ENCODE measurements at places on chromosomes 1 and 21.
A peak's percentile ranks its signal among the peaks of the same experiment; 100 is the strongest.

- DNase-seq: no peak
Measured at GRCh38 chr1:92882819-92883218, 51.0 kb downstream of the RPL5 start.

DNA sequence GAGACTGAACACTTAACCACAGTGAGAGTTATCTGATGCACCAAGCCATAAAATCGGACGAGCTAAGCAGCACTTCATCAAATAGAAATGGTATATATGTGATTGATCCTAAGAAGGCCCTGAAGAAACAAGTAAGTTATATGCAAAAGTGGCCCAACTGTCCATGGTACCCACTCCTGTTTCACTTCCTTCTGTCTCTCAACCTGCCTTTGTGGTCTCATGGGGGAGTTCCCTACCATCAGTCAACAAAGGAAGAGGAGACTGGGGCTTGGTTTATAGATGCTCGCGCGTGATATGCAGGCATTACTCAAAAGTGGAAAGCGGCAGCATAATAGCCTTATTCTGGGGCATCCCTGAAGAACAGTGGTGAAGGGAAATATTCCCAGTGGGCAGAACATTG, 543.9 kb upstream of the ADGRL4 start:
- no peak for DNase-seq

DNA sequence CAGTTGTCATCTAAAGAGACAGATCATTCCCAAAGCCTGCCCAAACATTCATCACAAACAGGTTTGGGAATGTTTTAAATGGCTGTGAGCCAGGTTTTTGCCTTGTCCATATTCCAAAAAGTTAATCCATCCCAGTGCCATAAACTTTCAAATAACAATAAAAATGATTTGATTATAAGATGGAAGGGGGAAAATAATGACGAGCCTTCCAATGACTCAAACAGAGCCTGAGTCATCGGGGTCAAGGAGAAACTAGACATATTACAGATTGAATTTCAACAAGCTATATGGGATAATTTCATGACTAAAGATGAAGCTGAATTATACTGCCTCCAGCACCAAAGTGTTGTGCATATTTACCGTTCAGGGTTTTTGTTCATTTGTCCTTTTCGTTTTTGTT, 195.8 kb upstream of the PKN2 start:
- DNase-seq: no peak

- DNase-seq: no peak
Measured at GRCh38 chr1:29346576-29346975, 110.3 kb downstream of the PTPRU start.

DNA sequence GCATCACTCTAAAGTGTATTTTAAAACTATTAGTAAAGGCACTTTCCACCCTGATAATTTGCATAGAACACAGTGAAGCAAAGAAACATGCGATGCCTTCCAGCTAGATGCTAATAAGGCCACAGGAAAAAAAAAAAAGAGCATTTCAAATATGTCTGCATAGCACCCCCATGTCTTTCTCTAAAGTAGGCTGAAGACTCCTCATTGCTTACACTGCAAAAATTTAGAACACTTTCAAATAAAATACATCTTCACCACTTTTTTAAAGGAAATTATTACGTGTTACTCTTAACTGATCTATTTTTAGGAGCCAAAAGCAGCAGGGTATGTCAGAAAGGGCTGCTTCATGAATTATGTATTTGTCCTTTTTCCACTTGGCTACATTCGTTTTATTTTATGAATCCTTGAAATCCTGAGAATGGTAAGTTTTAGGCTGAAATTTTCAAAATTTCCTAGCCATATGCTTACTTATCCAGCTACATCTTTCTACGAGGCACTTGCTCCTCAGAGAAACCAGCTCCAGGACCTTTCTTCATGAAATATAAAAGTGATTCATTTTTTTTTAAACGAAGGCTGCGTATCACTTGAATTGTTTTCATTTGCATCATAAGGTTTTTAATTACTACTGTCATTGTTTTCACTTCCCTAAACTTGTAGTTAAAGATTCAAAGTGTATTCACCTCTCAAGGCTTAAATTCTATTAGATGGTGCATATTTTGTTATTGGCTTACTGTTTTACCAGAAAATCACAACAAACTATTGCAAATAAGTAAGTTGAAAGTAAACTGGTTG, 513.0 kb downstream of the PTPRC start:
- no peak for DNase-seq

DNA sequence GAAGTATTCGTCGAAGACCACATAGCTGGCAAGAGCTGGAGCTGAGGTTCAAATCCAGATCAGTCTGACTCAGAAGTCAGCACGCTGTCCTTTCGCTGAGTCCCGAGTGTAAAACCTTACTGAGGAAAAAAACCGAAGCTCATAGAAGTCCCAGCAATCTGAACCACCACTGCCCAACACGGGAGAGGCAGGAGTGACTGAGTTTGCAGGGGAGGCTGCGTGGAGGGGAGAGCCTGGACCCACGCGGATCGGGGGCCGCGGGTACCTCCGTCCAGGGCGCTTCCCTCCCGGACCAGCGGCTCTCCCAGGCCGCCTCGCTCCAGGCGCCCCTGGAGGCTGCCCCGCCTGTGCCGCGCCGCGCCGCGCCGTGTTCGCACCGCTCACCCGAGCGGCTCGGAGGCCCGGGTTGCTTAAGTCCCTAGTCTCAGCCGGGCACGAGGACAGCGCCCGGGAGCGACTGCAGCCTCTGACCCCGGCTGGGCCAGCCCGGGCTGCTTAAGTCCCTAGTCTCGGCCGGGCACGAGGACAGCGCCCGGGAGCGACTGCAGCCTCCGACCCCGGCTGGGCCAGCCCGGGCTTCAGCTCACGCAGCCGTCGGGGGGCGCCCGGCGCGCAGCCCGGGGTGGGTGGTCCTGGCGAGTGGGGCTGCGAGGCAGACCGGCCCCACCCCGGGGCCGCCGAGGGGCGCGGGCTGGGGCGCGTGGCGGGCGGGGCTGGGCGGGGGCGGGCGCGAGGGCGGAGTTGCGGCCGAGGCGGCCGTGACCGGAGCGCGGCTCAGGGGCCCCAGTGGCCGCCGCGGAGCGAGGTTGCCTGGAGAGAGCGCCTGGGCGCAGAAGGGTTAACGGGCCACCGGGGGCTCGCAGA, at the start of gene ADAMTSL4:
Gene ADAMTSL4, plus strand, starts transcription at position 777 of the 864 bp plus-strand sequence. CDS start 2,881 bp downstream, outside the sequence.
- peak; percentile 72 for DNase-seq

GRCh38 chr1:219710529-219711194, 97.8 kb upstream of the ZC3H11B start:
- DNase-seq: no peak

GRCh38 chr1:116679828-116680628, 12.5 kb upstream of the IGSF3 start:
- no peak for DNase-seq

GRCh38 chr1:233368106-233368788, 40.7 kb downstream of the MAP3K21 start:
- no peak for DNase-seq

- DNase-seq: no peak
Measured at GRCh38 chr1:242764161-242764560, 239.7 kb upstream of the PLD5 start.

DNA sequence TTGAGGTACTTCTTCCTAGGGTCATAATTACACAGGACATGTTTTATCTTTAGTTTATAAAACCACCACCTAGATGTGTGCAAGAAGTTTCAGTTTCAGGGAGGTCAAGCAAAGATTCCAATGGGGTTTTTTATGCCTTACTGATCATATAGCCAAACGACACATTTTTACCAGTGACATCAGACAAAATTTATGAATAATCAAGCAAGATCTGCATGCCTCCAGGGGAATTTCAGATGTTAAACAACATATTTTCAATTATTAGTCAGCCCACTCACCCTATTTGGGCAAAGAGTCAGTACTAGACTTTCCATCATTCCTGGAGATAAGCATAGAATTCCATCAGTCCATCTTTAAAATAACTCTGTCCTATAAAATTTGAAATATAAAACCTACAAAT, 867.4 kb downstream of the KCNT2 start:
- no peak for DNase-seq

DNA sequence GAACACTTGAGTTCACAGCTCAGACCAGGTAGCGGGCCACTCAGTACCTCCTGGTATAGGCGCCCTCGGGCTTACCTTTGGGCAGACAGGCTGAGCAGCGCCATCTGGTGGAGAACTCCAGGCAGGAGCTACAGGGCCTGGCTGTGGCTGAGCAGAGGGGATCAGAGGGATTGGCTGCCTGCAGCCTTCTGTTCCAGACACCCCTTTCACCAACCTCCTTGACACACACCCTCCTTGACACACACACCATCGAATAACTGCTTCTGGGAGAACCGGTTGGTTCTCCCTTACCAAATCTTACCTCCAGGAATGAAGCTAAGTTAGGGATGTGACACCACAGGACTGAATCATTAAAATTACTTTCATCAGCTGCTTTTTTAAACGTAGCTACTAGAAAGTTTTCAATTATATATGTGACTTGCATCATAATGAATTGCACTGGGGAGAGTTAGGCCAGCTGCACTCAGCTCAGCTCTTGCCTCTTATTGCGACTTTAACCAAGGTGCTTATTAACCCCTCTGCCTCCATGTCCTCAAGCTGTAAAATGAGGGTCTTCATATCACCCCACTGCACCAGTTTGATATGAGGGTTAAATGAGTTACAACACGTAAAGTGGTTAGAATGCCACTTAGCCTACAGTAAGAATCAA, 6.6 kb downstream of the LIN28A start:
- peak; percentile 72 for DNase-seq

DNA sequence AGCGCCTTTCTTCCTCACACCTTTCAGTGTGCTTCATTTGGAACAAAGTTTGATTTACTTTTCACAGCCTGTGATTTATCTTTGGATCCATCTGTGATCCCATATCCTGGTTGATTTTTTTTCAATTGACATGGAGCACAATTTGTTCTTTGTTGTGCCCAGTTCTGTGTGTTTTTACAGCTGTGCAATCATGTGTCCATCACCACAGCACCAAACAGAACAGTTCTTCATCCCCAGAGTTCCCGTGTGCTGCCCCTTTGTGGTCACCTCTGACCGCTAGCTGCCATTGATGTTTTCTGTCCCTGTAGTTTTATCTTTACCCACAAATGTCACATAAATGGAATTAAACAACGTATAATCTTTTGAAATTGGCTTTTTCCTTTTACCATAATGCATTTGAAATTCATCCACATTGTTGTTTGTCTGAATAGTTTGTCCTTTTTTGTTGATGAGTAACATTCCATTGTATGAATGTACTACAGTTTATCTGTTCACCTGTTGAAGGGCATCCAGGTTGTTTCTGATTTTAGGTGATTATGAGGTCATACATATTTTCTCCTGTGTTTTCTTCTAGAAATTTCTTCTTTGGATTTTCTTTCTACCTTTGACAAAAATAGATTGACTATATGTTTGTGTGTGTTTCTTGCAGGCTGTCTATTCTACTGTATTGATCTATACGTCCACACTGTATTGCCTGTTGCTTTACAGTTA, 17.4 kb downstream of the MIGA1 start:
- no peak for DNase-seq

DNA sequence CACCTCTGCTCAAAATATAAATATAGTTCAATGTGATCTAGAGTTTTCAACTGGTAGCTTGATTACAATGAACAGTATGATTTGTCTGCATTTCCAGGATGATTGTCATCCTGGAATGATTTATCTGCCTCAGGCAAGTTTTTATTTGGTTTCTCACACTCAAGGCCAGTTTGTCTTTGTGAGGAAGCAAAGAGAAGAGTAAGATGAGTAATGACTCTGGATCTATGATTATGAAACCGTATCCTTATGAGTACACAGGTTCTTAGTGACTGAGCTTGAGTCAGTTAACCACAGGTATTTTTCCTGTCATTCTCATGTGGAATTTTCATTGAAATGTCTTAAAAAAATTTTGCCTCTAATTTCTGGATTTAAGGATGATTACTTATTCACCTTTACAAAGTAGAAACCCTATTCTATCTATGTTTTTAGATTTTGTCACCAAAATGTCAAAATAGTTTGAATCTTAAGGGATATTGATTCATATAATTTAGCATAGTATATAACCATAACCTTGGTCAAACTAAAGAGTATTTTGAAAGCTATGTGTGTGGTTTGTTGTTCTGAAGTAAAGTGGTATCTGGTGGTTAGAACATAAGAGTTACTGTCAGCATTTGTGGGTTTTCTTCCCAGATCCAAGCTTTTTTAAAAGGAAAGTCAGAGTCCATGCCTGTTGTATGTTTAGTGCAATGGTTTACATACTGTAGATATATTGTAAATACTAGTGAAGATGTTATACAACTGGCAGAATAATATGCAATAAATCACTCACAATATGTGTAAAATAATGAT, 145.0 kb downstream of the RASAL2 start:
- DNase-seq: no peak

- no peak for DNase-seq
Measured at GRCh38 chr1:57752843-57753242, 329.0 kb upstream of the DAB1 start.

- no peak for DNase-seq
Measured at GRCh38 chr1:25356848-25357247, 18.7 kb downstream of the TMEM50A start.

DNA sequence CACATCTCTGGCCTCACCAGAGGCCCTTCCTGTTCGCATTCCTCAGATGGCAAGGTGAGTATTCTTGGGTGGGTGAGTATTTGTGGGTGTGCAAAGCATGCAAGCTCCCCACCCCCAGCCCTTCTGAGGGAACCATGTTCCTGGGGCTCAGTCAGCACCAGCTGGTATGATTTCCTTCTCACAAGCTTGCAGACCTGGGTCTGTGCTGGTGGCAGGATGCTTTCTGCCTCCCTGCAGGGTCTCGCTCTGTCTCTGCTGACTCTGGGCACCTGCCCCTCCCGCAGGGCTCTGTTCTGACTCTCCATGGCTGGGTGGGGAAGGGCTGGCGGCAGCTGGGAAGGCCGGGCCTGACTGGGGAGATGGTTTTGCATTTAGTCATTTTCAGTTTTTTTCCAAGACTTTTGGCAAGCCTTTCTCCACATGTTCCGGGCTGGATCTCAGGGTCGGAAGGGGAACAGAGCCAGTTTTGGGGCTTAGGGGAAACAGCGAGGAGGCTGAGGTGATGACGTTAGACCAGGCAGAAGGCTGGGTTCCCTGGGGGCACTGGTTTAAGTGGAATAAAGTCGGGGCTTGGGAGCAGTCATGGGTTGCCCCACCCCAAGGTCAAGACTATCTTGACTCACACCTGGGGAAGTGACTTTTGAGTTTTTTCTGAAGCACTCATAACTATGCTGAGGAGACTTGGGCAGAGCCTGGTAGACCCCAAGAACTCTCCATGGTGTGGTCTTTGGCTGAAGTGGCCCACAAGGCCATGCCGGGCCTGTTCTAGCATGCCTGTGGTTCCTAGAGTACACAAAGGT, 6.2 kb downstream of the RASSF5 start:
- no peak for DNase-seq

- no peak for DNase-seq
Measured at GRCh38 chr21:38714039-38714817, 91.5 kb upstream of the ETS2 start.

GRCh38 chr1:206887701-206888100, 9.5 kb upstream of the IL24 start:
- DNase-seq: no peak

- no peak for DNase-seq
Measured at GRCh38 chr1:65458730-65459396, 38.4 kb downstream of the LEPR start.

DNA sequence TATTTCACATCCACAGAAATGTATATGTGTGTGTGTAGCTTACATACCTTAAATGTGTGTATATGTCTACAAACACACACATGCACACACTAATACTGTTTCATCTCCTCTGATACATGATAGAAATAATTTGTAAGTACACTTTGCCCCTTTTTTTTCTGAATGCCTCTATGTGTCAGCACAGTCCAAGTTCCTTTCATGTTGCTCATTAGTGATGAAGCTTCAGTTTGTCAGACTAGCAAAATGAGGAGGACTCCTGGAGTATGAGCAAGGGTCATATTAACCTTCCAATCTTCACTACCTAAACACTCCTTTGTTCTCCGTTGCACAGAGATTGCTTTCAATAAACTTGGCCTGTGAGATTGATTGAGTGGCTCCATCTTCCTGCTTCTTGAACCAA, 935.4 kb downstream of the MRPL39 start:
- DNase-seq: no peak
